ENCODE measurements at places on chromosomes 3 and 15. TPM values are rescaled to one million over a fixed set of nuclear protein-coding genes. Genes with fewer than 3 reads are reported as not detected.

The OR5K2 gene
- not detected for total RNA-seq

The FBN1 gene
- 3.5 TPM for total RNA-seq

The STARD9 gene
- 1.3 TPM for total RNA-seq

The KLHL40 gene
- total RNA-seq, result not detected

Data from airway epithelial cell (primary cell).